EL (cell line): ENCODE measurements at places on chromosomes 7 and 10.

DNA sequence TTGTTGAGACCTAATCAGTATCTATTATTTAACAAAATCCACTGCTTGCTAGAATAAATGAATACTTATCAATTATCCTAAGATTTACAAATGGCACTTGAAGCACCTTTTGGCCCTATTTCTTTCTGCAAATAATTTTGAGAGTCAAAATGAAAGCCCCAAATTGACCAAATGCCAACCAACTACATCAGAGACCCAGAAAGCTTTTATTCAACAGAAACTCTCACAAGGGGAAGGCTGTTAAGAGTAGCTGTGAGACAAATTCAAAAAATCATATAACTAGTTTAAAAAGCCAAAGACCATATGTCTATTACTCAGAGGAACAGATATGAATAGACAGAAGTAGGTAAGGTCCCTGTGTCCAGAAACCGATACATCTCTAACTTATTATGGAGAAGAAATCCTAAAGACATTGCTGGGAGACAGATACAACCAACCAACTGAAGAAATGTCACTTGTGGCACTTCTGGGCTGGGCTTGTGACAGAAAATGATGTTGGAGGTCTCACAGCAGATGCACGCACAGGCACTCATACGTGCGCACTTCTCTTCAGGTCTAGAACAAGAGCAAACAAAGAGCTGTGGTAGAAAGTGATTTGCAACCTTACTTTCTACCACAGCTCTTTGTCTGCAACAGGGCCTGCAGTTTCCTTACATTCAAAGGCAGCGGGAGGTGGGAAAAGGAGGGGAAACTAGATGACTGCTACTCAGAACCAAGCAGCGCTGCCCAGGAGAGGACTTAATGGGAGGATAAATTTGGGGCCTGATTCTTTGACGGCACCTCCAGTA lies 58.6 kb upstream of the KCNIP2 start:
- no peak for DNase-seq

DNA sequence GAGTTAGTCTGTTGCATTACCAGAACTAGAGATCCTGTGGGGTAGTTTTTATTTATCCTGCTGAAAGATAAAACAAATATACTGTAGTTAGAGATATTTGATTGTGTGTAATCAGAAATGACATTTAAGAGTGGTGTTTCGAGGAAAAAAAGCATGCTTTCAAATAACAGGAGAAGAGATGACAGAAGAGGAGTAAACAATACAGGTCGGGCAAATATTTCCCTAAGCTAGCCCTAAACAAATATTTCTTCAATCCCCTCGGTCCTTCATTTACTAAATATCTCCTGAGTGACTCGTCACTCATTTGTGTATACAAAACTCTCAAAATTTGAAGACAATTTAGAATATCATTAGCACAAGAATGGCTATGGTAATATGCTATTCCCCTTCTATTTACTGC lies 219.7 kb upstream of the FERD3L start:
- no peak for DNase-seq

DNA sequence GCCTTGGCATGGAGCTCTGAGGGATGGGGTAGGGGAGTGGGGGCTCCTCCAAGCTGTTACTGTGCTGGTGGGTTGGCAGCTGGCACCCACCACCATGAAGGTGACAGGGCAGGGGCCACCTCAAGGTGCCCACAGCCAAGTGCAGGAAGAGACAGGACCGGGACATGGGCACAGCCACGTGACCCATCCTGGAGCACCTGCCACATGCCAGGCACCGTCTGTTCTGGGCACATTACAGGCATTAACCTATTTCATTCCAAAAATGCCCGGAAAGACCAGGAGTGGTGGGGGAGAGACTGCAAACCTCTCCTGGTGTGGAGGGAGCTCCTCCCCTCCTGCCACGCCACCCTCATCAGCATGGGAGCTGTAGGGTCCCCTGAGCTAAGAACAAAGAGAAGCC lies 56.7 kb downstream of the CAMK2B start:
- no peak for DNase-seq

GRCh38 chr7:108268200-108268820 lies 138.1 kb upstream of the LAMB4 start:
- DNase-seq: peak; percentile 4

DNA sequence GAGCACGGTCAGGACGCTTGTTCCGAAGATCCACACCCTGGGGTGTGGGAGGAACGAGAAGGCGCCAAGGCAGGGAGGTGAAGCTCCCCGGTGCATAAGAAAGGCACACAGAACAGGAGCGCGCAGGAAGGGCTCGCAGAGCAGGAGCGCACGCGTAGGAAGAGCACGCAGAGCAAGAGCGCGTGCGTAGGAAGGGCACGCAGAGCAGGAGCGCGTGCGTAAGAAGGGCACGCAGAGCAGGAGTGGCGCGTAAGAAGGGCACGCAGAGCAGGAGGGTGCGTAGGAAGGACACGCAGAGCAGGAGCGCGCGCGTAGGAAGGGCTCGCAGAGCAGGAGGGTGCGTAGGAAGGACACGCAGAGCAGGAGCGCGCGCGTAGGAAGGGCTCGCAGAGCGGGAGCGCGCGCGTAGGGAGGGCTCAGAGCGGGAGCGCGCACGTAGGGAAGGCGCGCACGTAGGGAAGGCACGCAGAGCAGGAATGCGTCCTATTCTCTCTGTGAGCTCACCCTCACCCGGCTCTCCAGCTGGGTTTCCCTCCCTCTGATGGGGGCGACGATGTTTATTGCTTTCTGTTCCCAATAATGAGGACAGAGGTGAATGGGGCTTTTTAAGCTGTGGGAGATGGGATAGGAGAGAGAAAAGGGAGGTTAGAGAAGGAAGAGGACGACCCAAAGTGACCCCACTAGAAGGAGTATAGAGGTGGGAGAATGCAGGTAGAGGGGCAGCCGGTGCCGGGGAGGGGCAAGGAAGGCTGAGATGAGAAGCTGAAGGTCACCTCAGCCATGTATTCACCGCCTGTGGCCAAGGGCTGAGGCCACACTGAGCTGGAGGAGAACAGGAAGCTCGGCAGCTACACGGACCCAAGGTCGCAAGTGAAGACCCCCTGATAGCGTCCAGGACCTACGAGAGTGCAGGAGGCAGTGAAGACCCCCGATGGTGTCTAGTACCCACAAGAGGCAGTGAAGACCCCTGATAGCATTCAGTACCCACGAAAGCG lies 423.2 kb downstream of the PTPRN2 start:
- no peak for DNase-seq

- no peak for DNase-seq
Observed at GRCh38 chr7:25356534-25357151, 128.4 kb upstream of the NPVF start.

DNA sequence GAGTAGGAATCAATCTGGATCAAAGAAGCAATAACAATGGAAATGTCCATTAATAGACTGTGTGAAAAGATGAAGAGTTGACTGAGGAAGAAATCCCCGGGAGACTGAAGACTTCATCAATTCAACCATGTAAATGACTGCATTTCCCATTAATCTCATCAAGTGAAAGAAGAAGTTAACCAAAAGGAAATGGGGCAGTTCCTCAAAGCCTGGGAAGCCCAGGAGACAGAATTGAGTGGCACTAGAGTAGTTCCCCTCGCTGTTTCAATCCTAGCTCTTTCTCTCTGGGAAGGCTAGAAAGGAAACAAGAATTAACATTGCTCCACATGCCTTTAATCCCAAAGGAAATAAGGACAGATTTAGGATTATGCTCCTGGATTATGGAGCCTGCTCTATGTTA lies 4.8 kb upstream of the OR6V1 start:
- DNase-seq: no peak
